Nucleus accumbens (tissue), 56 donors: ENCODE measurements at places on chromosomes 13 and 19.

DNA sequence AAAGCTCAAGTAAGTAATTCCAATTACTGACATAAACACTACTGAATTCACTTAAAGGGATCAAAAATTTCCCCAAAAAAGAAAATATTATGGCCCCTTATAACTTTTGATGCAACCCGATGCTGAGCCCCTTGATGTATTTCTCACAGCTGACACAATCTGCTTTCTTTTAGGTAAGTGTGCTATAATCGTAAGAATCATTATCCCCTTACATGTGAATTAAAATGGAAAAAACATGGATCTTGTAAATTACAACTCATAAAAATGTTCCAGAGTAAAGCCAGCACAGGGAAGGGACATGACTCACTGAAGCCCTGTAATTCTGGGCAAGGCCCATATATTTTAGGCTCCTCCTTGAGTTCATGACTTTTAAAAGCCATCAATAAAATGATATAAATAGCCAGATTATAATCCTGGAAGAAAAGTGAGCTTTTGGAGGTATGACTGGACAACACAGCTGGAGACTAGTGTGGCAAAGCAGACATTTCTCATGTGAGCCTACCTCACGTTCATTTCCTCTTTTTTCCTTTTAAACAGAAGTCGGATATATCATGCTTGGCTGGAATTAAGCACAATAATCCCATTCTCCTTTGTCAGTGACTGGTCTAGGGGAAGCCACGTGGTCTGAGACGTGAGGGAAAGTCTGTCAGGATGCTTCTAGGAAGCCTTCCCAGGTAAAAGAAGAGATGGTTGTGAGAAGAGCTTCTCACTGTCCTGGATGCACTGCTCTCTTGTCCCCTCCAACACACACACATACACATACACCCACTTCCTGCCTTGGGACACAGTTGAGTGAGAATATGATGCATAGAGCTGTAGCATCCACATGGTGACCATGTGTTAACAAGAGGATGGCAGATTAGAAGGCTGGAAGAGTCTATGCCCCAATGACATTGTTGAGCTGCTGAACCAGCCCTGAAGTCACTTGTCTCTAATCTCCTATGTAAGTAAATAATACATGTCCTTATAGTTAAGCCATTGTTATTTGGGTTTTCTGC lies 165.4 kb downstream of the RGCC start:
- no peak for DNase-seq

DNA sequence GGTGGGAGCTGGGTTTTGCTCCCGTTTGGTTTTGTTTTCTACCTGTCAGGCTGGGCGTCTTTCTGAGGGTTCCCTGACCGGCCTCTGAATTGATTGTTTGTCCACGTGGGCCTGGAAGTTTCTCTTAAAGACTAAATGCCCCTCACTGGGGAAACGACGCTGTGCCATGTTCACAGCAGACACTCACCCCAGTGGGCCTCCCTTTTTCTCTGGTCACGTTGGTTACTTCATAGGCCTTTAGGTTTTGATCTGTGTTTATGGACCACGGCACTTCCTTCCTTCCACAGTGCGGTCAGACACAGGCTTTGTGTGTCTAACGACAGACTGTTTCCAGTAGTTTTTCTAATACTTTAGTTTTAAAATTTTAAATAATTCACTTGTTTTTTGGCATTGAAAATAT lies 20.1 kb upstream of the NDUFS7 start:
- DNase-seq, result no peak

DNA sequence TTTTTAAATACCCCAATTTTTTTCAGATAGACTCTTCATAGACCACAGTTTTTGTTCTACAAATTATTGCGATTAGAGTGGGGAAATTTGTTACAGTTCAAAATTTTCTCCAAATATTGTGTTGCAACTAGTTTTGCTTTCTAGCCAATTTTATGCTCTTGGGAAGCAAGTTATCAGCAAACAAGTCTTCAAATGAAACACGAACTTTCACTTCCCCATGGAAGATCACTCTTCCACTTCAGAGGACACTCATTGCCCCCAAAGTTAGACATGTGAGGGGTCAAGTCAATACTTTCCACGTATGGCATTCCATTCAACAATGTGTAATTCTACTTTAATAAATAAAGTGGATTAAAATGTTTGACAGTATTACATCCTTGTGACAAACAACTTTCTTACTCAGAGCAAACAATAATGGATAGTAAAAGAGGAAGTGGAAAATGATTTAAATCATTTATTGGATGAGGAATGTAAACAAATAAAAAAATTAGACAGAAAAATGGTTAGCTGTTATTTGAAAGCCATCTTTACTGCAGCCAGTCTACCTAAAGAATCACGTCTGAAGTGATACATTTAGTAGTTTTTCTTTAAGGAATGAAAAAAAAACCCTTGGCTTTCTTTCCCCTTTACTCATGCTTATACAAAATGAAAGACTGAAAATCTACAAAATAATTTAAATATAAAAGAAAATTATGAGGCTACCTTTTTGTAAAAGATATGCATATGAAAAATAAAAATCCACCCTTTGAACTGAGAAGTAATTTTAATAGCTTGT lies 41.2 kb upstream of the TNFSF11 start:
- no peak for DNase-seq

GRCh38 chr13:30739761-30740642 lies 4.7 kb downstream of the ALOX5AP start:
- DNase-seq, result no peak

GRCh38 chr13:100597253-100597652 lies 8.7 kb upstream of the GGACT start:
- no peak for DNase-seq

DNA sequence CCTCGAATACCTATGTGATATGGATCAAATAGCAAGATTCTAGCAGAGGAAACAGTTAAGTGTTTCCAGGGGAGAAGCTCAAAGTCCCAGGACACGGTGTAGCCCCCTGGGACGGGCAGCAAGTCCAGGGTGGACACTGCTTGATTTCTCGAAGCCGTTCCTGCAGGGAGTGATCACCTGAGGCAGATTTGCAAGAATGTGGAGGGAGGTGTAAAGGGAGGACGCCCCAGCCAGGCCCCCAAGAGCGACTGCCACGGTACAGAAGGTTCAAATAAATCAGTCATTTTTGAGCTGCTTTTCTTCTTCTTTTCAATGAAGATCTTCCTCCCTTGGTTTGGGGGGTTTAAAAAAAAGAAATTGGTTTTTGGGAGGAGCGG lies 41.4 kb downstream of the KLF2 start:
- DNase-seq, result no peak

DNA sequence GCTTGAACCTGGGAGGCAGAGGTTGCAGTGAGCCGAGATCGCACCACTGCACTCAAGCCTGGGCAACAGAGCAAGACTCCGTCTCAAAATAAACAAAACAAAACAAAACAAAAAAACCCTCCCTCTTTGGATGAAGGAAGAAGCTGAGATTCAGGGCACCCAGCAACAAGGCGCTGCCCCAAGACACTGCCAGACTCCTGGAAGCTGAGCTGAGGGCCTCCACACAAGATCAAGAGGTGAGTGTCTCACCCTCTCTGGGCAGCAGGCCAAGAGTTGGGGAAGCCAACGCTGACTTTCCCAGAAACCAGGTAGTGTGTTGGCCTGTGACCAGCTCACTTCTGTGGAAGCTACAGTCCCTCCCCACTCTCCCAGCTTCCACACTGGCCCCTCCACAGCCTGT lies 3.7 kb upstream of the TYROBP start:
- no peak for DNase-seq
